Cardiac muscle cell (in vitro differentiated cells and primary cell): ENCODE measurements at places on chromosomes 3 and 15.
A peak's percentile ranks its signal among the peaks of the same experiment; 100 is the strongest.

- no peak for DNase-seq
Measured at GRCh38 chr15:31485911-31486461, 159.4 kb downstream of the KLF13 start.

DNA sequence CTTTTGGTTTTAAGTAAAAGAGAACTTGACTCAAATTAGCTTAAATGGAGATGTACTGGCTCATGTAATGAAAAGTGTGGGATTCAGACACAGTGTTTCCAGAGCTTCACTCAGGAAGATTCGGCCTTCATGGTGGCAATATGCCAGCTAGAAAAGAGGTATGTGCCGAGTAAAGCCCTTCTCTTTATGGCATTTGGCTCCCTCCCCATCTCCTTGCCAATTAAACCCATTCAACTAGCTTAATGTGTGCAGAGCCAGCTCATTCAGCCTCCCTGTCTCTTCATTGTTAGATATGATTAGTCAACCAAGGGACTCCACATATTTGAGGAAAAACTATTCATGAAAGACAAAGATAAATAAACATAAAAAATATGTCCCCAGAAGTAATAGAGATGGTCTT is 15.0 kb upstream of the TRANK1 start:
- DNase-seq: no peak

GRCh38 chr3:151460774-151461450 is at the start of gene IGSF10:
Gene IGSF10 (minus strand): TSS chr3:151461061. CDS start chr3:151458709, 2,352 bp downstream.
- DNase-seq: peak; percentile 38

- DNase-seq: peak; percentile 90
Measured at GRCh38 chr3:62529230-62529629, 155.9 kb upstream of the FEZF2 start.

DNA sequence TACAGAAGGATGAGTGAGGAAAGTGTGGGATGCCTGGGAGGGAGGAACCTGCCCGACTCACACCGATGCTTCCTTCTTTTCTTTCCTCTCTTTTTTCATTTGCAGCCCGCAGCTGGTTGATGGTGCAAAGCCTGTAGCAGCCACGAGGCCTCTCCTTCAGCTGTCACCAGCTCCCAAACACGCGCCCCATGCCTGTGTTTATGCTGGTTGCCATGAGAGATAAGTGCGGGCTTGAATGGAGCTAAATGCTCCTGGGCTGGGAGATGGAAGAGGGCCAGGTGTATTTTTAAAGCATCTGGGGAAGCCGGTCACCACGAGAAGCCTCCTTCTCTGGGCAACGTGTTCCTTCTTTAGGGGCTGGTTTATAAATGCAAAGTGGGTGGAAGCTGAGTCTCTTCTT is 9.3 kb downstream of the COLQ start:
- peak; percentile 72 for DNase-seq

DNA sequence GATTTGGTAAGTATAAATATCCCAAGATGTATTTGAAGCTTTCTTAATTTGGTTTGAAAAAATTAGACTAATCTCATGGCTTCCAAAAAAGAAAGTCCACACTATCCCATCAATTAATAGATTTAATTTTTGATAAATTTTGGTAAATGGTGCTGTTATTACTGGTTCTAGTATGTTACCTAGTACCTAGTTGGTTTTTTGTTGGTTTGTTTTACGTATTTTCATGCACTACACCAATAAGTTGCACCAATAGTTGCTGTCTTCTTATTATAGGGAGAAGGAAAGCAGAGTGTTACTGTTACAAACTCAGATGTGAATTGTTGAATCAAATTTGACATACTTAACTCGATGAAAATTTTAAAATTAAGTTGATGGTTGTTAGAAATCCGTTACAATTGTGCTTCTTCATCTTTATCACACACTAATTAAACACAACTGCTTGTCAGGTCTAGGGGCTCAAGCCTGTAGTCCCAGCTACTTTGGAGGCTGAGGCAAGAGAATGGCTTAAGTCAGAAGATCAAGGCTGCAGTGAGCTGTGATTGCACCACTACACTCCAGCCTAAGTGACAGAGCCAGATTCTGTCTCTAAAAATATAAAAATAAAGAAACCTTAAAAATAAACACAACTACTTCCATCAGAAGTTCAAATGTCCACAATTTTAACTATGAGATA is 23.1 kb upstream of the MBNL1 start:
- no peak for DNase-seq

DNA sequence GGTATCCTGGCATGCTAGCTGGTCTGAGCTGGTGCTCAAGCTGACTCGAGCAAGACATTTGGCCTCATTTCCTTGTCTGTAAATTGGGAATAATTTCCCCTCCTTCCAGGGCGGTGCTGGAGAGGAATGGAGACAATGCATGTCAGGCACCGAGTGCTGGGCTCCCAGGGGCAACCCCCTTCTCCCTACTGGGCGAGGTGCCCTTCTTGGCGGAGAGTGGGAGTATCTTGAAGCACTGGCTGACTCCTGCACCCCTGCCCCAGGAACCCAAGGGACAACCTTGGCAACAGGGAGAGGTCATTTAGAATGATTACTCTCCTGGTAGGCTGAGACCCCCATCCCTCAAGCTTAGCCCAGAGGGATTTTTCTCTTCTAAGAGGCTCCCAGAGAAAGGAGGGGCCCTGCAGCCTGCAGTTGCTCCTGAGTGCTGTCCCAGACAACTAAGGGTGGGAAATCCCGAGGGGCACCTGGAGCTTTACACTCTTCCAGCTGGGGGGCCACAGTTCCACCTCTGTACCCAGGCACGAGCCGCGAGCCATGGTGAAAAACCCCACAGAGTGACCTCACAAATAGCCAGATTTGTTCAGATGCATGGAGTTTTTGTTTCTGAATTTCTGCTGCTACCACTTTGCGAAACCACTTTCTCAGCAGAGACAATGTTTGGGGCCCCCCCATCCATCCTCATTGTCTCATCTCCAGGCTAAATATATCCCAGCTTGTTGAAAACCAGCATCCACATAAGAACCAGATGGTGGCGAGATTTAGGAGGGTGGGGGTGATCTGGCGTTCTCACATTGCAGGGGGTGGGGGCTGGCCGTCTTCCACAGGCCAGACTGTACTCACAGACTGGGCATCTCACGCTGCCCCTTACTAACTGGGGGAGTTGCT is 44.8 kb downstream of the ABTB1 start:
- no peak for DNase-seq

GRCh38 chr3:143794793-143795462 is 53.3 kb downstream of the SLC9A9 start:
- DNase-seq: no peak

DNA sequence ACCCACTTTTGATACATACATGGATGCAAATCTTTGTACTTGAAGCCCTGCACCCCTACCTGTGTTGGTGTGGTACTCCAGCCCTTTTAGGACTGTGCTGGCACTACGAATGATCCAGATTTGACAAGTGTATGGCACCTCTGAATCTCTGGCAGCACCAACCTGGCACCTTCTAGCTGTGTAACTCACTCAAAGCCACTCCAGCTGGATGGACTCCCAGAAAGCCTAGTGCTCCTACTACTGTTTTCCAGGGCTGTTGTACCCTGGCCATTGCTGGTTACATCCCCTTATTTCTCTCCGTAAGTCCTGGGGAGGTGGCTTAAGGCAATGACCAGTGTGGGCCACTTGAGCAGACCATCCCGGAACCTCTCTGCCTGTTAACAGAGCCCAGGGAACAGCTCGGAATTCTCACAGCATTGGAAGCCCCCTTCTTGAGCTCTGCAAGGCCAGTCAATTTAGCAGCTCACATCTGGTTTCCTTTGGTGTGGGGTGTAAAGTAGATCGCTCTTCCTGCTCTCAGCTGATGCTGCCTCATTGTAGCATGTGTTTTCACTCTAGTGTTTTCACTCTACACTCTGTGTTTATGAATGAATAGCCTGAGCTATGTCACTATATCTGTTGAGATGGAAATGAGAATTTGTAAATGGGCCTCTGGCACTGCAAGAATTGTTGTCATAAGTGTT is 12.2 kb downstream of the CALML4 start:
- DNase-seq: no peak

DNA sequence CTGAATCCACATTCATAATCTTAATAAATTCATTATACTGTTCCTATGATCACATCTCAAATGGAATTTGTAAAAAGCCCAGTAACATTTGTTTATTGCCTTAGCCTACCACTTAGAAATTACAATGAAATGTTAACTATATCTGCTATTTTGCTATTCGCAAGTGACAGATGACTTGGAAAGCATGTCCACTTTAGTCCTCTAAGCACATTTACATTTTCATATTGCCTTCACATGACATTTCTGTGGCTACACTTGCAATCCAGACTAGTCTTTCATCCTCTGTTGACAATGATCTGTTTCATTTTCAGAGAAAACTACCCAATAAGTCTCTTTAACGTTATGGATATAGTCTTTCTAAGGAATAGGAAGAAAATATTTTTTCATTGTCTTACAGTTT is 741.8 kb downstream of the FHIT start:
- no peak for DNase-seq

DNA sequence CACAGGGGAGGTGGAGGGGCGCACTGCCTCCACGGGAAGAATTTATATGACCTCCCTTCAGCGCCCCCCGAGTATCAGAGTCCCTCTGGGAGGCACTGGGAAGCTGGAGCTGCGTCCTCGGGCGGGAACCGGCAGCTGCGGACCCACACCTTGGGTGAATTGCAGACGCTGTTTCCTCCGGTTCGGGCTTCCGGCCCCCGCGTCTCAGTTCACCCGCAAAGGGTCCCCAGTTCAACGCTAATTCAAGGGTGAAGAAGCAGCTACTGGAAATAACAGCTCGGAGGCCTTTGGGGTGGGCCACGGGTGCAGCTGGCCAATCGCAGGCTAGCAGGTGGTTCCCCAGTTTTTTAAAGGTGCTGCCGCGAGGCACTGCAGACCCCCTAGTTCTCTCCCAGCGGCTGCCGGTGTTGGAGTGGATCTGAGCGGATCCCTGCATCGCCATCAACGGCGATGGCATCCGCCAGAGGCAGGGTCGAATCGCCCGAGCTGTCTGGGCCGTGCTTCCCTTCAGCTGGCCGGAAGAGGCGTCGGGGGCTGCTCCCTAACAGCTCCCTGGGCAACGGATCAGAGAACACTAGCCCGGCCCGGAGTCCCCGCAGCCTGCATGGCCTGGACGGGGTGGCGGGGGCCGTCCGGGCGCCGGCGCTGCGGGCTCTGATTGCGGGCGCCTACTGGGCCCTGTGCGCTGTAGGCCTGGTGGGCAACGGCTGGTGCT is 19.4 kb upstream of the ADAMTS7 start:
- peak; percentile 38 for DNase-seq

GRCh38 chr3:40382617-40382979 is 4.4 kb upstream of the ENTPD3 start:
- no peak for DNase-seq

GRCh38 chr15:94239474-94239873 is 8.1 kb downstream of the MCTP2 start:
- no peak for DNase-seq

GRCh38 chr3:177724020-177724638 is 526.8 kb upstream of the TBL1XR1 start:
- DNase-seq: peak; percentile 59

DNA sequence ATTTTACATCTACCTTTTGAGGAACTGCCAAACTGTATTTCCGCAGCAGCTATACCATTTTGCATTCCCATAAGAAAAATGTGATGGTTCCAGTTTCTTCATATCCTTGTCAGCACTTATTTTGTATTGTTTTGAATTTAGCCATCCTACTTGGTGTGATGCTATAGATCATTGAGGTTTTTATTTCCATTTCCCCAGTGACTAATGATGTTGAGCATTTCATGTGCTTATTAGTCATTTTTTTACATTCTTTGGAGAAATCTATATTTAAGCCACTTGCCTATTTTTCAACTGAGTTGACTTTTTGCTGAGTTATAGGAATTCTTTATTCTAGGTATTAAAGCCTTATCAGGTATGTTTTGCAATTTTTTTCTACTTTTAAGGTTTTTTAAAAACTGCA is 347.6 kb upstream of the RARB start:
- no peak for DNase-seq

DNA sequence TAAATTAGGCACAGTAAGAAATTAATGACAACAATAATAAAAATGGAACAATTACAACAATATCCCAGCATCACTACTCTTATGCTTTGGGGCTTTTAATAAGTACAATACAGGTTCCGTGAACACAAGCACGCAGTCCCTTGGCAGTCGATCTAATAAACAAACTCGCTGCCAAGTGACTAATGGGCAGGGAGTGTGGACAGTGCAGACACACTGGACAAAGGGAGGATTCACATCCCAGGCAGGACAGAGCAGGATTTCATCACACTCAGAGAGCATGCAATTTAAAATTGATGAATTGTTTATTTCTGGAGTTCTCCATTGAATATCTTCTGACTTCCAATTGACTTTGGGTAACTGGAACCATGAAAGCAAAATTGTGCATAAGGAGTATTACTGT is 524.1 kb upstream of the CFAP20DC start:
- peak; percentile 86 for DNase-seq

GRCh38 chr15:52658955-52659354 is 20.2 kb downstream of the ATOSA start:
- DNase-seq: no peak

- no peak for DNase-seq
Measured at GRCh38 chr3:133674290-133674919, 12.7 kb upstream of the TOPBP1 start.

DNA sequence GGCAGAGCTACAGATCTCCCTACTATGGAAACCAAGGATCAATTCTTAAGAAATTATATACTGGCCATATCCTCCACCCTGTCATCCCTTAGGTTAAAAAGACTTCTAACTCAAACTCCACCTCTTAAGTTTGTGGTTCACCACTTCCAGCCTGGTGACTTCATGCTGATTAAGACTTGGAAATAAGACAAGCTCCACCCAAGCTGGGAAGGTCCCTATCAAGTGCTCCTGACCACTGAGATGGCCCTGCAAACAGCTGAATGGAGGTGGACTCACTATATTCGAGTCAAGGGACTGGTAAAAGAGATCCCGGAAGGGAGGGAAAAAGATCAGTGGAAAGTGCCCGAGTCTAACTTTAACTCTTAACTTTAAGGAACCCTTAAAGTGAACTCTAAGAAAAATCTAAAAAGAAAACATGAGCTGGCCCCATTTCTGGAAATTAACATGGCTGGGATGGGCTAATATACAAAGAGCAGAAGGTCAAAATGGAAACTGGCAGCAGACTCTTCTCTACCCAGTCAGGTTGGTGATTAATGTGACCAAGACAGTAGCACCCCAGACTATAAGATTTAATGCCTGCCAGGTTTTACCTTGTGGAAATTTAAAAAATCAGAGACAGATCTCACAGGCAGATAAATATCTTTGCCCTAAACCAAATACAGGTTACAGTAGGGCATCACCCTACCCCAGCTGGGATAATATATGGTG is 43.9 kb downstream of the PPCDC start:
- no peak for DNase-seq

GRCh38 chr3:195453236-195453635 is 10.4 kb upstream of the ACAP2 start:
- DNase-seq: no peak

DNA sequence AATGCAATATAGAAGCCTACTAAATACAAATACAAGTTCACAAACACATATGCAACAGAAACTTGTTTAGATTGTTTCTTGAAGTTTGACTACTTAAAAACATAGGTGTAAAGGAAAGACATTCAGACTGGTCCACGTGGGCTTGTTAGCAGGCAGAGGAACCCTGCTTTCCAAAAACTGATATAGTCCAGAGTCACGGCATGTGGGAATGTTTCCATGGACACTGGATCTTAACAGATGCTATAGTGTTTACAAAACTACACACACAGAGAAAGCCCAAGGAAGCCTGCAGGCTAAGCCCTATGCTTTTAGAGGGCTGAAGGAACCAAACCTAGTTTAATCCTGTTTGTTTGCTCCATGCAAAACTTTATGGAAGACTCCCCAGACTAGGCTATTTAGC is 45.2 kb upstream of the LRRC58 start:
- no peak for DNase-seq

- DNase-seq: no peak
Measured at GRCh38 chr3:173823911-173824460, 426.4 kb downstream of the NLGN1 start.

- no peak for DNase-seq
Measured at GRCh38 chr3:124243177-124243859, 251.4 kb upstream of the ROPN1 start.
